ENCODE measurements at places on chromosomes 12 and 14.

- no peak for DNase-seq
Measured at GRCh38 chr14:35551081-35551480, 17.1 kb downstream of the INSM2 start.

GRCh38 chr12:62748941-62749468 is 185.9 kb downstream of the PPM1H start:
- no peak for DNase-seq

GRCh38 chr14:68459480-68460136 is 333.3 kb downstream of the ZFP36L1 start:
- DNase-seq, result no peak

DNA sequence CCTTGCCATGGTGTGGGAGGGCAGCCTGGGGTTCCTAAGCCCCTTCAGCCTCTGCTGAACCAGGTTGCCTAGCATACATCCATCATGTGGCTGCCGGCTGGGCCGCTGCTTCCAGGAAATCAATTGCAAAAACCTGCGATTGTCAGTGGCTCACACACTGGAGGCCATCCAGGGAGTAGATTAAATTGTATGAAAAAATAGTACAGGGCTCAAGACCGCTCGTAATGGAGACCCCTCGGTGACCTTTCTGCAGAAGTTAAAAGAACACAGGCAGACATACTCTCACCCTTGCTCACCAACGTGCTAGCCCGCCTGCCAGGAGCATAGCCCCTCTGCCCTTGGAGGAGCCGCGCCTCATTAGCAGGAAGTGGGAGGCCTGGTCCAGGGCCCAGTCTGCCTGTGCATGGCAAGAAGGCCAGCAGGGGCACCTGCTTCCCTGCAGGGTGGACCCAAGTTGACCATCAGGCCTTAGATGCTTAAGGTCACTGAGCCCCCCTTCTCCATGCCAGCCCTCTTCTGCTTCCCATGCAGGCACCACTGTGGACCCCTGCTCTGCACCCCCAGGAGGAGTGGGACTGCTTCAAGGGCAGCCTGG is 31.4 kb upstream of the CIPC start:
- no peak for DNase-seq

DNA sequence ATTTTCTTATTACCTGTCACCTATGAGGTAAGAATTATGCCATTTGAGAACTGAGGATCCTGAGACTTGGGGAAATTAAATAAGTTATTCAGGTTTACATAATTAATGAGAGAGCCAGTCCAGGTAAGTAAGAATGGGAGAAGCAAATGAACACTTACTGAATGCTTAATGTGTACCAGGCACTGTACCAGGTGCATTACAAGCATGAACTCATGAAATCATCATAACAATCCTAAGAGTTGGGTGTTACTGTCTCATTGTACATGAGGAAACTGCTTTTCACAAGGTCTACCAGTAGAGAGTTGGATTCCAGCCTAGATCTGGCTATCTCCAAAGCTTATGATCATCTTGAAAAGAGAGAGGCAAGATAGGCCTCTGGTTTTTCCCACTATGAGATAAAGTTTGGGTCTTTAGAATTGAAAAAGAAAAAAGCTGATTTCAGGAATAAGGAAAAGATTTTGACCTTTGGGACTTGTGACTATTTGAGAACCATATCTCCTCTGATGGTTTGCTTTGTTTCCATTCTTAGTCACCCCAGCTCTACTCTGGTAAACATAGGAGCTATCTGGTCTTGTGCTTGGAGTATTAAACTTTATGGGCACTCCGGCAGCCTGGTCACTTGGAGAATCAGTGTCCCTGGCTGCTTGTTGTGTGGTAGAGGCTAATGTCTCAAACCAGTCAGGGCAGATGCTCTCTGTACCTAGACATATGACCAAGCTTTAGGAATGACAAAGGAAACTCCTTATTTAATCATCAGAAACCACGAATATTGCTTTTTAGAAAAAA is 48.0 kb downstream of the PTHLH start:
- DNase-seq, result no peak

- DNase-seq, result no peak
Measured at GRCh38 chr14:96904201-96904600, 107.0 kb downstream of the VRK1 start.

- DNase-seq, result no peak
Measured at GRCh38 chr12:103571286-103571685, 15.8 kb upstream of the STAB2 start.

DNA sequence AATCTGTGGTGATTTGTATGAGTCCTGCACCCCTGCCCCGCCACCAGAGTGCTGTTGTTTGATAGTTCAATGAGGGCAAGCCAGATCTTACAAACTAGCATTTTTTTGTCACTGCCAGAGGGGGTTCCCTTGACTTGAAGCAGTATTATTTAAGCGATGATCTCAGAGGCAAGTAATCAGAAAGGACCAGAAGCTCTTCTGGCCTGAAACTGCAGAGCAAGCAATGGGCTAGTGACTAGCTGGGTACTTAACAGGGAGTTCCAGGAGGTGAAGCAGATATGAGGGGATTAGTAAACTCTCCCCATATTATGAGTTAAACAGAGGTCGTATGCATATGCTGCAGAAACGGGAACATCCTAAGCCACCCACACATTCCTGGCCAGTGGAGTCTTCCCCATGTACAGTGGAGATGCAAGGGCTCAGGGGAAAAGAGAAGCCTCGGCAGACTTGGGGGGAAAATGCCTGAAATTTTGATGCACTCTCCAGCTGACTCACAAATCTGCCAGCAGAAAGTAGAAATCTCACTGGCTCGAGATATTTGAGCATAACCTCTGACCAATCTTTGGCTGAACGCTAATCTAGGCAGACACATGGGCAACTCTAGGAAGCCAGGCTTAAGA is 8.3 kb upstream of the CRACR2A start:
- DNase-seq, result no peak

GRCh38 chr12:49895773-49896172 is 7.9 kb downstream of the FAIM2 start:
- DNase-seq, result no peak

- DNase-seq, result no peak
Measured at GRCh38 chr14:27305441-27305945, 707.7 kb upstream of the NOVA1 start.

DNA sequence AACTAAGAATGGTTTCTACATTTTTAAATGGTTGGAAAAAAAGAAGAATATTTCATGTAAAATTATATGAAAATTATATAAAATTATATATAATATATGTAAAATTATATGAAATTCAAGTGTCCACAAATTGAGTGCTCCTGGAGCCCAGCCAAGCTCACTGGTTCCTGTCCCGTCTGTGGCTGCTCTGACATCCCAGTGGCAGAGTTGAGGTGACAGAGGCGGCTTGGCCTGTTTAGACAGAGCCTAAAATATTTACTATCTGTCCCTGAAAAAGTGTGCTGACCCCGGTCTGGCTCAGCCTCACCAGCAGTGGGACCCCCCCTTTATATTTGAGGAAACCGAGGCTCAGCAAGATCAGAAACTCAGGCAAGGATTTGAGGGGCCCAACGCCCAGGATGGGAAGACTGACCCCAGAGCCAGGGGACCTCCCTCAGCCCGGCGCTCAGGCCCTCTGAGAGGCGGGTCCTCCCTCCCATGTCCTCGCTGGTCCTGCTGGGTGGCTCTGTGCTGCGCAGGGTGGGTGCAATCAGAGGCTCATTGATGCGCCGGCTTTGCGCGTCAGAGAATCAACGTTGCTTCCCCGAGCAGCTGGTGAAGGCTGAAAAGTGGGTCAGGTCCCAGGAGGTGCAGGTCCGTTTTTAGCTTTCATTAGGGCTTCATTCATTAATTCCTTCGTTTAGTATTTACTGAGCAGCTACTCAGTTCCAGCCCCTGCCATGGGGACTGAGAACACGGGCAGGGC is 21.5 kb upstream of the BEGAIN start:
- DNase-seq, result no peak

DNA sequence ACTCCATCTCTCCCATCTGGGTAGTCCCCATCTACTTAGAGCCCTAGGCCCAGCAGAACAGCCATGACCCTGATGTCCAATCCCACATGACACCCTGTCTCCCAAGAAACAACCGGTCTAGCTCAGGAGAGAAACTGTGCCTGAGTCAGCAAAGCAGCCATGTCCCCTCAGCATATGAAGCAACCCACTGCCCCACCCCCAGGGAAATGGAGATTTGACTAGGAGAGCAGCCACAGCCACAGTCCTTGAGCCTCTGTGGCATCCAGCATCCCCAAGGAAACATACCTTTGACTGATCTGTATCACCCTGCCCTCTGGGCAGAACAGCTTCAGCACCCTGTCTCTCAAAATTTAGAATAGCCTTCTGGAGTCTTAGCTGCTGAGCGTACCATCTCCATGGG is 641.9 kb upstream of the FBXO33 start:
- DNase-seq, result no peak

- DNase-seq, result no peak
Measured at GRCh38 chr14:23512156-23512555, 39.4 kb downstream of the ZFHX2 start.

GRCh38 chr12:49827051-49827400 is 1.2 kb downstream of the NCKAP5L start:
- no peak for DNase-seq

DNA sequence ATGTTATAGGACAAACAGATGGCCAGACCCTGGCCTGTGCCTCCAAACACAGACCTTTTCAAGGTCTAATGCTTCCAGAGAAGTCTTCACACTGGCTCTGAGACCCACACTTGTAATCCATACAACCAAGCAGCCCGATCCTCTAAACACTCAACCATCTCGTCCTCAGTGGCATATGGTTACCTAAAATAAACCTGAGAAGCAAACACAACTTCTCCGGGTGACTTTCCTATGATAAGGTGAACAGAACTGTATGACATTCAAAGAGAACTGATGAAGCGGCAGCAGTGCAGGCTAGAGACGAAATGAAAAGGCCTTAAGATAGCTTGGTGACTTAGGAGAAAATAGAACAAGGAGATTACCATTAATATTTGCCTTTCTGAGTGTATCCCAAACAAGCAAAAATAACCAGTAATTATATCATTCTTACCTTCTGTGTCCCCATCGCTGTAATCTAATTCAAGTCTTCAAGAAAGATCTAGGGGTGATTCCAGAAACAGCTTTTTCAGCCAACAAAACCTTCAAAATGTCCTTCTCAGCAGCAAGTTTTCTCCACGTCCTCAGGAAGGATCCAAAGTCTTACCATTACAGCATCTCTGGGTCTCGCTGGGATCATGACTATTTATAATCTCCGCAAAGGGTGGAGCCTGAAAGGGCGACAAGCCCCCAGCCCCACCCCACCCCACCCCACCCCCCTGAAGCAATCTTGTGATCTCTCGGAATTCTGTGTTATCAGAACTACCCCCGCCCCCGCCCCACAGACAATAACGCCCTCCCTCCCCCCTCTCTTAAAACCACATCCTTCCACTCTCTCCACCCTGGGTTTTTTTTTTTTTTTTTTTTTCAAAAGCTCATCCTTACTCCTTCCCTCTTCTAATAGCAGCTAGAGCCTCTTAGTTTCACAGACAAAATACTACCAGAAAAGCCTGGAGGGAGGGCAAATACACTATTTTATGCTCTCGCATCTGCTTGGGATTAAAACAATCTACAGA is at the start of gene SLC2A3:
Gene SLC2A3, minus strand, starts transcription at position 598 of the 992 bp plus-strand sequence. Its CDS starts 153 bp downstream, at position 445.
- peak; percentile 79 for DNase-seq

DNA sequence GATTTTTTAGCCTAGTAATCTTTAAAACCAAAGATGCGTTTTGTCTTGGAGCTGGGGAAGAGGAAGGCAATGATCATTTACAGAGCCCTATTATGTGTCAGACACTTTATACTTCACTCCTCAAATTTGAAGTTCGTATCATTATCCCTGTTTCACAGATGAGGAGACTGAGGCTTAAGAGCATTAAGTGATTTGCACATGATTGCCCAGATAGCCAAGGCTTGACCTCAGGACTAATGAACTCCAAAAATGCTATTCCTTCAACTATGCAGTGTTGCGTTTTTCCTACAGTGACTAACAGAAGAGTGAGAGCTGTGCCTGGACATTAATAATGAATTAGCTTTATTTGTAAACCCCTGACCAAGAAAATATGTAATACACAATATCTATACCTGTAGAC is 136.8 kb upstream of the EEA1 start:
- no peak for DNase-seq

DNA sequence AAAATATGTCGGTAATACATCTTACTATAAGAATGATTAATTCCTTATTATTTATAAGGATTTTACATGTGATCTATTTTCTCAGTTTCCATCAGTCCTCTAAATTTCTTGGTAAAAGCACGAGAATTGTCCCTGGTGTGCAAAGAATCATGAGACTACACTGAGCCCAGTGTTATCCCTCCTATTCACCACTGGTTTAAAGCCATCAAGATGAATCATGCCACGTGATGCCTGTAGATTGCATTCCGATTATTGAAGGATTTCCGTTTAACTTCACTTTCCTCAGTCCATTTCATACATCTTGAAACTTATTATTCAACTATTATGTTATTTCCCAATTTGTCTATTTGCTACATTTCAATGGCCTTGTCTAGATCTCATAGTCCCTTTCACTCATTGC is 601.9 kb downstream of the GALC start:
- no peak for DNase-seq

- no peak for DNase-seq
Measured at GRCh38 chr12:75666126-75666938, 154.9 kb upstream of the KRR1 start.

GRCh38 chr12:64931981-64932380 is 107.5 kb downstream of the TBC1D30 start:
- DNase-seq, result no peak

DNA sequence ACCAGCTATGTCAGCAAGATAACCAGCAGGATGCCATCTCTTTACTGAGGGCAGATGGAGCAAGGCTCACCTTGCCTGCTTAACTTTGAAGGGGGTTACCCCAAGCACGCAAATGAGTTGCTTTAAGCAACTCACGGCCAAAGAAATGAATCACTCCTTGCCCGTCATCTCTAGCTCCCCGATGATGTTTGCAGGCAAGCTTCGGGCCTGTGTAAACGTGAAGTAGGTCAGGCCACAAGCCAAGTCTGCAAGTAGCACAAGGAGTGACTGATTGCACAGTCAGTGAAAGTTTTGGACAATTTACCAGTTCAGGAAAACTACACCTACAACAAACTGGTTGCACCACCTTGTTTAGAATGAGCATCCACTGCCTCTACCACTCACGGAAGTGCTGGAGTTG is 699.7 kb upstream of the TBX3 start:
- no peak for DNase-seq

- DNase-seq, result no peak
Measured at GRCh38 chr12:107035733-107036132, 48.8 kb upstream of the MTERF2 start.

DNA sequence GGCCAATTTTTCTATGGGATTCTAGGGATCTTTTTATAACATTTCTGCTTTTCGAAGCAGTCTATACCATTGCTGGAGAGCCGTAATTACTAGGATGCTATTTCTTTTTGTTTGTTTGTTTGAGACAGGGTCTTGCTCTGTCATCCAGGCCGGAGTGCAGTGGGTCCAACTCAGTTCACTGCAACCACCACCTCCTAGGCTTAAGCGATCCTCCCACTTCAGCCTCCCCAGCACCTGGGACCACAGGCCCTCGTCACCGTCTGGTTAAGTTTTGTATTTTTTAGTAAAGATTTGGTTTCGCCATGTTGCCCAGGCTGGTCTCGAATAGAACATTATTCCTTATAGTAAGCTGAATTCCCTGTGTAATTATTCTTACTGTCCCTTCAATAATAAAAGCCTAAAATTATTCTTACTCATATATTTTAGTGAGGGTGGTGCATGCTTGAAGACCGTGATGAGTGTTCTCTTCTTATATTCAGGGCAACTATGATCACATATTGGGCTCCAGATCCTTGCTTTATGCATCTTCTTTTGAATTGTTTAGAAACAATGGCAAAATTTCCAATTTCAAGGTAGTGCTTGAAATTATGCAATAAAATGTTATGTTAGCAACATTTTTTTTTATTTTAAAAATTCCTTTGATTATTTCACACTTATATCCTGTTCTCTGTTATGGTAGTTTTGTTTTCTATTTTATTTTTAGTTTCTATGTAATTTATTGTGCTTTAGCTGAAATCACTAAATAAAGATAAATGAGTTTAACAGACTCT is 66.2 kb downstream of the CRADD start:
- no peak for DNase-seq
